Activated gamma-delta T cell treated with Interleukin-2 at 50 U/mL for 16 hours (primary cell): ENCODE measurements at places on chromosomes 2 and 18.

DNA sequence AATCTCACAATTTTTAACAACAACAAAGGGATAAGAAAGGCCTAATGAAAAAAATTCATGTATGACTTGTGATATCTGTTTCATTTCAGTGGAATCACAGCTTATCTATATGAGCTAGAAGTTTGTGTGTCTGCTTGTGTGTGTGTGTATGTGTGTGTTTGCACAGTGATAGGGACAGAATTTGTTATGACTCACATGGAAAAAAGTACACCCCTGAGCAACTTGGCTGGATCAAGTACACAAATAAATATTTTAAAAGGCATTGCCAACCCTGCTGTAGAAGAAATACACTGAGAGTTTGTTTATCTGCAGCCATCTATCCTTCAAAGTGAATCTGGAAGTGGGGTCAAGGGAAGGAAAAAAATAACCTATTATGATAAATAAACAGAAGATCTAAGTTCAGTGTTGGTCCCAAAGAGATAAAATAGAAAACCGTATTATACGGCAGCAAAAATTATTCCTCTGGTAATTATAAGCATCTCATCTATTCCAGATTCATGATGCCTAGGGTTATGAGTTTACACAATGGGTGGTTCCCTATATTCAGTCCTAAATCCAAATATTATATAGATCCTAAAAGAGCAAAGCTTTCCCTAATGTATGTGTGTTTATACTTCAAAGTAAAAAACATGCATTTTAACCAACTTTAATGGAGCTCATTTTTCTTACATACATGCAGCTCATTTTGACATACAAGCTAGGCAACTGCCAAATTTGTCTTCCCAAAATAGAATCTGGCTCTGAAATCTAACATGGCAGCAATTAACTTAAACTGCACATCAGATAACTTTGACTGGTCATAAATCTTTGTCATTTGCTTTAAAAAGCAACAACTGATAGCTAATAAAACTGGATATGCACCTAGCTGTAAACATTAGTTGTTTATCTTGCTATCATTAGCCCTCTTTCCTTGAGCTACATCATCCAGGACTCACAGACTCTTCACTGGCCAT lies 420.6 kb downstream of the IRS1 start:
- no peak for DNase-seq

GRCh38 chr18:60664736-60665135 lies 292.2 kb upstream of the MC4R start:
- DNase-seq, result no peak

DNA sequence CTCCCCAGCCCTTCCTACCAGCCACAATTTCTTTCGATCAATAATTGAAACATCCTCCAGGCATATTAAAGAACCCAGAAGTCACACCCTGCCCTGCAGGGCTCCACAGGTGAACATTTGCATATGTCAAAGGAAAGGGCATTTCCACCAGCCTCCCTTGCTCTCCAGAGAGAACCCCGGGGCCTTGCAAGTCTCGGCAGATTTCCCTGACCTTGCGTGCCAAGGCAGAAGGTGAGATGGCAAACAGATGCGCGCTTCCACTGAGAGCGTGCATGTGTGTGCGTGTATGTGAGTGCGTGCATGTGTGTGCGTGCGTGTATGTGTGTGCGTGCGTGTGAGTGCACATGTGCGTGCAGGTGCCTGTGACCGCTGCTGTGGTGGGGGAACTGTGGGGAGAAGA lies 120.3 kb downstream of the INO80D start:
- no peak for DNase-seq

DNA sequence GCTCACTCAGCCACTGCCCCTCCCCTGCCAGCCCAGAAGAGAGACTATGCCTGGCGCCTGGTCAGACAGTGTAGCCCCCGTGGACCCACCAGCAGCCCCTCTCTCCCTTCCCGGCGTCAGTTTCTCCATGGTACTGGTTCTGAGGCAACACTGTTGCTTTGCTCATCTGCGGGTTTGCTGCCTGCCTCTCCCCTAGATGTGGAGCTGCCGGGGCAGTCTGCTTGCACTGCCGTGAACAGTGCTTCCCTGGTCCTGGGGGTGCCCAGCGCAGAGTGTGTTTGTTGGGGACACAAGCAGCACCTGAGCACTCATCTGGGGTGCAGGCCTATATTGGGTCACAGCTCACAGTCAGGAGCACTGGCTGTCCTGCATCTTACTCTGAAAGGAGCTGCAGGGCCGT lies 309.9 kb downstream of the NDUFA10 start:
- DNase-seq, result no peak

- DNase-seq, result no peak
Observed at GRCh38 chr18:8800445-8800844, 95.1 kb downstream of the MTCL1 start.

GRCh38 chr2:196183172-196183473 lies 11.7 kb upstream of the STK17B start:
- DNase-seq, result no peak

GRCh38 chr2:165567273-165567672 lies 97.8 kb downstream of the CSRNP3 start:
- DNase-seq, result no peak

DNA sequence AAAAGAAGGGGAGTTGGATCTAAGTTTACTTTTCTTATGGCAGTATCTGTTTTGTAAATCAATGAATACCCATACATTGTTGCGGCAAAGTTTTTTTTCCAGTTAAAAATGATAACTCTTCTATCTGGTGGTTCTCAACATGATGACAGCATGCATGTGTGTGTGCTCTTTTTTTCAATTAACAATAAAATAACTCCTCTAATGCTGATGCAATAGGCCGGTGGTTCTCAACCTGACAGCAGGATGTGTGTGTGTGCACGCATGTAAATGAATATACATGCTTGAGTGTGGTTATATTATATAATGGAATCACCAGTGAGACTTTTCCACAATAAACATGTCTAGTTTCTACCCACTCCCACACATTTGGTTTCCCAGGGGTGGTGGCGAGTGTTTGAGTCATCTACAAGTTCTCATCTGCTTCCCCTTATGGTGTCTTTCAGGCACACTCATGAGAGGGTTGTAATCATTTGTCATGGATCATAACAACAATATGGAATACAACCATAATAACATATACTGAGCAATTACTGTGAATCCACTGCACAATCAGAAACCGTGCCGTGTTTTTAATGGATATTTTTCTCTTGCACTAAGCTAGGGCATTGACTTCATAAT lies 31.2 kb downstream of the PARD3B start:
- no peak for DNase-seq

GRCh38 chr2:119326938-119327337 lies 39.7 kb downstream of the C2orf76 start:
- DNase-seq, result no peak

DNA sequence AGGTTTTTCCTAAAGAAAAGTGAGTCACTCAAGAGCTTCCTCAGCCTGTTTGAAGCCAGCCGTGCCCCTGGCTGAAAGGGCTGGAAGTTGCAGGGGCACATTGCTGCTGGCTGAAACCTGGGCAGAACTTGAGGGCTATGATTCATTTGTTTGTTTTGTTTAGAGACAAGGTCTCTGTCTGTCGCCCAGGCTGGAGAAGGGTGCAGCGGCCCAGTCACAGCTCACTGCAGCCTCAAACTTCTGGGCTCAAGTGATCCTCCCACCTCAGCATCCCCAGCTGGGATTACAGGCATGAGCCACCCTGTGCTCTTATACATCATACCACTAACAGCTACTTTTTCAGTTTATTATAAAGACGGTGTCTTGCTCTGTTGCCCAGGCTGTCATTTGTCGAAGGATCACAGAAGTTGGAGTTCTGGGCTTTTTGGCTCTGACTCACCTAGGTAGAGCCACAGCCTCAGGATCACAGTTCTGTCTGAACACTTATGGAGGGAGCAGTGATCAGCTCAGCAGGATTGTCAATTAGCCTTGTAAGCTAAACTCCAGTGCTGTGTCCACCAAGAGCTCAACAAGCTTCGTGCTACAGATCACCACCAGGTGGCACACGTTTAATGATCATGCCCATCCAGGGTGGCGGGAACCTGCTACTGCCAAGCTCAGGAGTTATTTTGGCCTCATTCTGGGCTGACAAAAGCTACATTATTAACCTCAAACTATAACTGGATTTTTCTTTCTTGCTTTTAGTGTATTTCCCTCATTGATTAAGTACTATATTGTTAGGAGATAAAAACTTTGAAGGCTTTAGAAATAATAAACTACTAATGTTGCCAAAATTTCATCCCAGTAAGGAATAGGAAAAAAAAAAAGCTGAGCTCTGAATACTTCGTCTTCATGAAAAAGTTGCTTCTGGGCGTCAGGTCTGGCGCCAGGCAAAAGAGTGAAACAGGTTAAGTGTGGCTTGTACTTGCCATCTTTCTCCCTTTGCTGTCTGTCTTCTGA lies 57.9 kb downstream of the ARHGEF33 start:
- DNase-seq, result peak; percentile 52

DNA sequence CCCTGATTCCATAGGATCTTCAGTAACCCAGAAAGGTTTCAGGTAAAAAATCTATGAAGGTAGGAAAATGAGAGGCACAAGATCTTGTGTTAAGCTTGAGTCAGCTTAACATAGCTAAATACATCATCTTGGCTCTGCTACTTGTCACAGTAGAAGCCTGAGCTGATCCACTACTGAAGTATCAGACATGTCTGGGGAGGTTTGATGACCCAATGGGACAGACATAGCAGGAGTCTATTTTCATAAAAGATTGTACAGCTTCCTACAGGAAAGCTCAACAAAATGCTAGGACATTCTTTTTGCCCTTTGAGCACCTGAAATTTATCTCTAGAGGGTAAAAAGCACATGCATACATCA lies 84.3 kb upstream of the FSHR start:
- DNase-seq, result no peak

GRCh38 chr18:66558773-66559172 lies 45.1 kb downstream of the CDH19 start:
- no peak for DNase-seq

DNA sequence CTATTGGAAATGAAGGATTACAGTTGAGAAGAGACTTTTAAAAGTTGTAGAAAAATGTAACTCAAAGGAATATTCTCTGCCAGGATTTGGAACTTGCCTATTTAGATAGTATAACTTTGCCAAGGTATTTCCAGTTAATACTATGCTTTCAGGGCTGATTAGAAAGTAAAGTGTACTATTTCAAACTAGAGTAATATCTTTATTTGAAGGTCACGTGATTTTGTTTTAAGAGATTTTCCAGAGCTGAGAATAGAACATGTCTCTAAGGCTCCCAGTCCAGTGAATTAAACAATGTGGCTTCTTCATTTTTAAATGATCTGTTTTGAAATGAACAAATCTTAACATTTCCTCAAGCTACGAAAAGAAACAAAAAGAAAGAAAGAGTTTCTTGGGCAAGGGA lies 53.9 kb downstream of the CCDC148 start:
- DNase-seq, result no peak

DNA sequence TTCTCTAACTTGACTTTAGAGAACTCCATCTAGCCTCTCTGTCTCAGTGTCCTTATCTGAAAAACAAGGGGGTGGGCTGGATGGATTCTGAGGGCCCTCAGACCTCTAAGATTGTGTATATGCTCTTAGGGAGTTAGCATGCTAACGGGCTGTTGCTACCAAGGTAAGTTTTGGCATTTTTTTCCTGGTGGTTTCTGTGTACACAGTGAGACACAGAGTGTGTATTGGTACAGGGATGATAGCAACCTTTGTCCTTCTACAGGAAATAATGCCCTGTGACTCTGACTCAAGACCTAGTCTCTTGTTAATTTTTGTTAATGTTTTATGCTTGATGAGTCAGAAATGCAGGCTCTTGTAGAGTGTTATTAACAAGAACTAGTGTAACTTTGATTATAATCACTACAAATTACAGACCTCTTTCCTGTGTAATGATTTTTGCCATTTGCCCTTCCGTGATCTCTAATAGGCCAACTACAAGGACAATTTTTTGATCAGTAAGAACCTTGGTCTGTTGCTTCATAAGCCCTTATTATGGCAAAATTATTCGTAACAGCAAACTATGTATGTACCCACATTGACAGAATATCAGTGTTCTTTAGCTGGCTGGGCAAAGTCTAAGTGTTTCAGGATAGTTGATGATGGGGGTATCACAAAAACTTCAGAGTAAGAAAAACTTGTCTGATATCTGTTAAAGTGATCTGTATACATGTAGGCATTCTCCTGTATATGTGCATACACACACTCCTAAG lies 89.7 kb downstream of the SPTBN1 start:
- DNase-seq, result no peak

- no peak for DNase-seq
Observed at GRCh38 chr18:35144698-35145097, 96.1 kb upstream of the ZNF397 start.

- no peak for DNase-seq
Observed at GRCh38 chr2:120771111-120771780, 35.6 kb downstream of the GLI2 start.

- no peak for DNase-seq
Observed at GRCh38 chr2:232541961-232542714, 2.6 kb downstream of the CHRNG start.

- no peak for DNase-seq
Observed at GRCh38 chr2:52135235-52135634, 1103.3 kb upstream of the NRXN1 start.

- no peak for DNase-seq
Observed at GRCh38 chr2:10883066-10883465, 28.7 kb upstream of the KCNF1 start.

DNA sequence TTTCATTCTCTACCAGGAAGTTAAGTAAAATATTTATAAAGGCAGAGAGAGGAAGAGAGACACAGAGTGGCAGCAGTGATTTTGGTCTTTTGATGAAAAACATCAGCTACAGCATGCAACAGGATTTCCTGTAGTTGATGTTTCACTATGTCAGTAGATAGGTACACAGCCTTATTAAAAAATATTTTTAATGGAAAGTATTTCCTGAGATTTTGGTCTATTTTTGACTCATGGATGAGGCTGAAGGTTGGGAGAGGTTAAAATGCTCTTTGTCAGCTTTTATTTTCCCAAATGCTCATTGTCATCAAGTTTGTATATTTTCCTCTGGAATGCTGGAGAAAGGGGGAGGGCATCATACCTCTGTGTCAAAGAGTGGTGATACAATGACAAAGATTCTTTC lies 1112.5 kb downstream of the CBLN2 start:
- no peak for DNase-seq

- DNase-seq, result no peak
Observed at GRCh38 chr2:116160657-116161056, 1653.8 kb upstream of the DDX18 start.

GRCh38 chr2:119207447-119207846 lies 16.2 kb upstream of the STEAP3 start:
- DNase-seq, result no peak

DNA sequence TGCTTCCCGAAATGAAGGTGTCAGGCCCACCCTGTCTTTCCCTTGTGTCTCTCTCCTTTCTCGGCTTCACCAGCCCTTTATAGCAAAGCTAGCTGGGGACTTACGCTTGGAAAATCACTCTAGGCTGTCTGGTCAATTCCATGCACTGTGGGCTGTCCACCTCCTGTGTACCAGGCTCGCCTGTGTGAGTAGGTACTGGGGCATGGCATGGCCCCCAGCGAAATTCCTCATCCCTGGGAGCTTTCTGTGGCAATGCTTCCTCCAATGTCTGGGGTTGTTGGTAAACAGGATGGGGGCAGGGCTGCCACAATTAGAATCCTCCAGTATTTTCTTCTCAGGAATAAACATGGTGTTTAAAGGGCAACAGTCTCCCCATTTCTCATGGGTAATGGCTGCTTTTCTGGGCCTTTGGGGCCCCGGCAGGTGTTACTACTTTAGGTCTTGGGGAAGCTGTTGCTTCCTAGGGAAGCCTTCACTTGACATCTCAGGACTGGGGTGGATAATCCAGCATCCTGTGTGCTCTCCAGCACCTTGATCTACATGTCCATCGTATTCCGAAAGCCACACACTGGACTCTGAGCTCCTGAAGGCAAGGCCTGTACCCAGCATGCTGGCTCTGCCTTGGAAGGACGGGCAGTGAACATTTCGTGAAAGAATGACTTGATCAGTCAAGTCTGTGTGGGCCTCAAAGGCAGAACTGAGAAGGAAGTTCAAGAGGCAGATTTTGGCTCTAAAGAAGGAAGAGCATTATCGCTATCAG lies 21.1 kb downstream of the RHOB start:
- no peak for DNase-seq
